ENCODE measurements at places on chromosomes 2 and 18.

DNA sequence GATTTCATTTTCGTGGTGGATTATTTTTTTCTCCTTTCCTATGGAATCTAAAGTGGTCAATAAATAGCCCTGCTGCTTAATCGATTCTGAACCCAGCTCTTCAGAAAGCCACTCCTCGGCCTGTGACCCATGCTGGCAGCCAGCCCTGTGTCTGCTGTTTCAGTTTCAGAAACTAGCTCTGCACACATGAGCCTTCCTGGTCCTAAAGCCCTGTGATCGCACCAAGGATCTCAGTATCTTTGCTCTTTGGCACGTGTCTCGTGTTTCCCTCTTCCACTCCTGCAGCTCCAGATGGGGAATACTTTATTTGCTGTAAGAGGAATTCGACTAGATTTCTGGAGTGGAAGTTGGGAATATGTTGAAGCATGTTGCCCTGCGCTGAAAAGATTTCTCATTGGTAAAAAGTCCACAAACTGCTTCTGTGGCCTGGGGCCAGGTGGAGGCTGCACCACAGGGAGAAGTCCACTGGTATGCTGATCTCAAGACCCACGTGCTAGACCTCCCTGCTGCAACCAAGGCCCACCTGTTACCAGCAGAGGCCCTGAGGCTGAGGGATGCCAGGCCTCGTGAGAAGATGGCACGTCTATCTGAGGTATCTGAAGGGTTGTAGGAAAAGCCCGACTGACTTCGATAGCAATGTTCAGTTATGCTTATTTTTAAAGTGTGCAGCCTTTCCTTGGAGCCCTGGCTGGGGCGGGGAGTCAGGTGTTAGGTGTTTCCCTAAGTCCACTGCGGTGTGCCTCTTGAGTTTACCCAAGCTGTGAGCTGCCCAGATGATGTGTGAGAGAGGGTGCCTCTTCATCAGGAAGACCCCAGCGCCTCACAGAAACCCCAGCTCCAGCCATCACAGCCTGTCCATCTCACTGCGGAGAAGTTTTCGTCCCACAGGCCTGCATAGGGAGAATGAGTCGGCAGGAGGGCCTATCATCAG is 33.6 kb upstream of the CELF4 start:
- DNase-seq = no peak

DNA sequence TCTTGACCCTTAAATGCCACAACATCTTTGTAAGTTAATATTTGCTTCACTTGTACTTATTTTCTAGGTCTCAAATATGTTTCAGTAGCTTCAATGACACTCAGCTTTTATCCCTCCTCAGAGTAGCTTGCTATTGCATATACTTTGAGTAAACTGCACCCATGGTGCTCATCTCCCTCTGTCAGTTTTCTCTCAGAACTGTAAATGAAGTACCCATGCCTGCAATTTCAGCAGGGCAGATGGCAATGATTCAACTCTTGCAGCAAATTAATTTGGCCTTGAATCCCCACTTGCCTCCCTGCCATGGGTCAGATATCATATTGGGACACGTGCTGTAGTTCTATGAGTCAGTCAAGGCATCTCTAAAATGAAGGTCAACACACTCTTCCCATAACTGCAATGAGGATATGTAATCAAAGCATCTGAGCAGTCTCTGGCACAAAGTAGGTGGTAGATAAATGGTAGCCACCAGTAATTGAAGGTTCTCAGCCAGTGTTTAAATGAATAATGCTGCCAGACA is 225.8 kb downstream of the PIEZO2 start:
- DNase-seq = no peak

DNA sequence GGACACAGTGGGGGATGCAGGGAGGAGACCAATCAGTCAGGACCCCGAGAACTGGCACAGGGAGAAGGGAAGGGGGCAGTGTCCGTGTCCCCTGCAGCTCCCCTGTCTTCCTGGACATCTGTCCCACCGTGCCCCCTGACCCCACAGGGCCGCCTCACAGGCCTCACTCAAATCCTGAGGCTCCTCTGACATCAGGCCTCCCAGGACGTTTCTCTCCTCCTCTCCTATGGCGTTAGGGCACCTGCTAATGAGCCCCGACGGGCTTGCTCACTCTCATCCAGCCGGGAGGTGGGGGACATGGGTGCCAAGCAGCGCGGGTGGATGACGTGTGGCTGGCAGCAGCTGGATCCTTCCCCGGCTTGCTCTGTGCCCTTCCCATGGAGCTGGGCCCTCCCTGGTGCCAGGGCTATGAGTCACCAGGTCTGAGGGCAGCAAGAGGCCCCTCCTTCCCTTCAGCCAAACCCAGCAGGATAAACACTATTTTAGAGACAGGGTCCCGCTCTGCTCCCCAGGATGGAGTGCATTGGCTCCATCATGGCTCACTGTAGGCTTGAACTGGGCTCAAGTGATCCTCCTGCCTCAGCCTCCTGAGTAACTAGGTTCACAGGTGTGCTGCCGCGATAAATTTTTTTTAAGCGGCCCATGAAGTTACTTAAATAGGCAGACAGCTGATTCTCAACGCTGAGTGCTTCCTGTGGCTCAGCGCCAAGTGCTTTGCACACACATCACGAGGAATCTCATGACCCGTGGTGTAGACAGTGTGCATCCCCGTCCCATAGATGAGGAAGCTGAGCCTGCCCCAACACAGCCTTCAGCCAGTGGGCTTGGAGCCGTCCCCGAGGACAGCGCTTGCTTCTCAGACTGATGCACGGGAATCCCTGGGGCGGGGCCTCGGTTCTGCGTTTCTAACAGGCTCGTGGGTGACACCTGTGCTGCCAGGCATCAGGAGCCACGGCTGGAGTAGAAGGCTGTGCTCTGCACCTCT is 64.5 kb upstream of the HDAC4 start:
- DNase-seq = peak; percentile 85

GRCh38 chr2:105403783-105404698 is 5.2 kb upstream of the FHL2 start:
- DNase-seq = no peak

GRCh38 chr2:3493615-3494007 is 25.7 kb downstream of the ADI1 start:
- no peak for DNase-seq

DNA sequence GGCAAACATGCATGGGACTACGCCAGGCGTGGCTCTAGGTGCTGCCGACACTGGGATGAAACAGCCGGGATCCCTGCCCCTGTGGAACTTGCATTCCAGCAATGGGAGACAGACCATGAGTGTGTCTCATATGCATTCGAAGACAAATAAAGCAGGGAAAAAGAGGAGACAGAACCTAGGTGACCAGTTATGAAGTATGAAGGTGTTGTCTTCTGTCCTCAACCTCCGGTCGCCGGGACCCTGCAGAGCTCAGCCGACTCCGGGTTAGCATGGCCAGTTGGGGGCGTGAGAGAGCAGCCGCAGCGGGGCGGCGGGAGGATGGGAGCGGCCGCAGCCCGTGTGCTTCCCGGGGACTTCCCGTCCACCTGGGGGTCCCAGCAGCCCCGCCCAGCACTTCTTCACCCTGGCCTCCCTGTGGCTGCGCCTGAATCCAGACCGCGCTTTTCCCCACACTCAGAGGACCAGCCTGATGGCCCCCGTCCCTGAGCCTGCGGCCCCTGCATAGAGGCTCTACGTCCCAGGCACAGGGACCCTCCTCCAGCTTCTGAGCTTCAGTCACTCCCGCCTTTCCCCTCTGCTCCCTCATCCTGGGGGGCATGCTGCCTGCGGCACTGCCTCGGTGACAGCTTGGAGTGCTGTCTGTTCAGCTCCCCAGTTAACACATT is 11.4 kb downstream of the ID2 start:
- no peak for DNase-seq

DNA sequence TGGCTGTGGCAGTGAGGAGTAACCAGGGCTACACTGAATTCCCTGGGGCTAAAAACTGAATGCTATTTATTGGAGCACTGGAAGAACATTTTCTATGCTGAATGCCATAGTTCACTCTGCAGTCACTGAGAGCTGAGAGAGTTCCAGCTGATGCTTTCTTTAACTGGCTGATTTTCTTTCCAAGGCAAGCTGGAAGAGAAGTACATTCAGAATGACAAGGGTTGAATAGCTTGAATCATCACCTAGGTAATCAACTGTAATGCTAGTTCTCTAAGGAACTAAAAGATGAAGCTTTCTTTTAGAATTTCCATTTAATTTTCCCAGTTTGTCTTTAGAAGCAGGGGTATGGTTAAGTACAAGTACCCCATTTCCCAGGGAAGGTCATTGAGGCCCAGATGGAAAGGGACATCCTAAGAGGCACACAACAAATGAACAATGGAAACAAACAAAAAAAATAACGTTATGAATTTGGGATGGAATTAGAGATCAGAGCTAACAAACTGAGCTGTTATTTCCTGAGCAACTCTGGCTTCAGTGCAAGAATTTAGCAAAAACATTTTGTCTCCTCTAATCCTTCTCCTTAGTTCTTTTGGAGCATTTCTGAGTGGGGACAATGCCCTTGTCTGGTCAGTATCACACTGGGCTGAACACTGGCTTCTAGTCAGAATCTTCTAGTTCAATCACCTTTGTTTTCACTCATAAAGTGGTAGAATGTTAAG is 132.8 kb upstream of the REG3A start:
- no peak for DNase-seq

DNA sequence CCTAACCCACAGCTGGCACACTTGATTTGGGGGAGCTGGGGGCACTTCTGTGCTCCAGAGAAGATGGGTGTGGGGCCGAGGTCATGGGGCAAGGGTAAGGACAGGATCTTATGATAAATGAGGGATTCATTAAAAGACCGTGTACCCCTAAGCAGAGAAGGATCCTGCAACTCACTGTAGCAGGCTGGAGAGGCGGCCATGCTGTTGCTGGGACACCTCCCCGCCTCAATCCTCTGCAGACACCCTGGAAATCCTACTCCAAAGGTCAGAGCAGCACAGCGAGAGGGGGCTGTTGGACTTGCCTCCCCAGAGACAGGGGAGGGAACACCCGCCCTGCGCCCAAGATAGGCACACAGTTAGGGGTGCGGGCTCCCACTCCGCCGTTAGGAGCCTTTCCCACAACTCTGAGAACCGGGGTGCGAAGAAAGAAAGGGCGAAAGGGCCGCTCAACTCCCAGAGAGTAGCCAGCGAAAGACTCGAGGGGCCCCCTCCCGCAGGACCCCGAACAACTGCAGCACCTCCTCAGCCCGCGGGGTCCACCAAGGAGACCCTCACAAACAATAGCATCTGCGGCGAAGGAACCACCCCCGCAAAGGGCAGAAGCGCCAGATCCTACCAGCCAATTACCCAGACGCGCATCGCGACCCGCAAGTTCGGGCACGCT is 1.4 kb downstream of the PARD6G start:
- DNase-seq = peak; percentile 66

DNA sequence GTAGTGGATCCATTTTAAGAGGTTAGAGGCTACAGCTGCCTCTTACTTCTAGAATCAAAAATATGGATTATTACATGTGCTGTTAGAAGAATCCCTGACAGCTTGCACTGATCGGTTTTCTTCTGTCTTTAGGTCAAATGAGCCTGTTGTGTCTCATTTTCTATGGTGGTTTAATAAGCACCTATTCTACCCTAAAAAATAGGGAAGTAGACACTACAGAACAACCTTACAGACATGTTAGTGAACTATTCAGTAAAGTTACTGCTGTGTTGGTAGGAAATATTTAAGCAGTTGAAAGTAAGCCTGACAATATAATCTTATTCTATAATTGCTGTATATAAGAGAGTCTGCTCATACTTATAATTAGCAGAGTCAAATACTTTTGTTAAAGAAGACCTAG is 168.5 kb upstream of the NOSTRIN start:
- no peak for DNase-seq

- DNase-seq = no peak
Observed at GRCh38 chr2:24857746-24858145, 62.3 kb downstream of the ADCY3 start.

DNA sequence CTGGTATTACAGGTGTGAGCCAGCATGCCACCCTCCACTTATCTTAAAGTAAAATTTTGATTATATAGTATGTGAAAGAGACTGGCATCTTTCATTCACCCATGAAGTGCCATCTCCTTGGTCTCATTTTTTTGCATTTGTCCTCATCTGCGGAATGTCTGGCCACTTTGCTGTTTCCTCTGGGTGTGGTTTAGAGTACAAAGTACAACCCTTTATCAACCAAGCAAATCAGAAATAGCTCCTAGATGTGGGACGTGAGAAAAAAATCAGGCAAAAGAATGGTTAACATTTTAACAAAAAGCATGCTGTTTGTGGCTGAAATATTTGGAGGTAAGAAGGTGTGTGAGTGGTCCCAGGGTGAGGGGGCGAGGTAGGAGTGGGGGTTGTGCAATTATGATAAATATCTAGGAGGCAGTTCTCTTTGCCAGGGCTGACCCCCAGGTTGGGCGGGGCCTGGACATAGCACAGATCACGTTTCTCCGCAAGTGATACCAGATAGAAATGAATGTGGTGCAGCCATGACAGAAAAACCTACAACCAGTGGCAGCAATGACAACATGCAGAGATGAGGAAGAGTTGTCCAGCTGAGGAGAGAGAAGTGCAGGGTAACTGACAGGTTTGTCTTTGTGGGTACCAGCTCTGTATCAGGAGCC is 115.8 kb upstream of the SERTAD2 start:
- DNase-seq = no peak

GRCh38 chr2:30236591-30237238 is 5.4 kb downstream of the LBH start:
- no peak for DNase-seq

DNA sequence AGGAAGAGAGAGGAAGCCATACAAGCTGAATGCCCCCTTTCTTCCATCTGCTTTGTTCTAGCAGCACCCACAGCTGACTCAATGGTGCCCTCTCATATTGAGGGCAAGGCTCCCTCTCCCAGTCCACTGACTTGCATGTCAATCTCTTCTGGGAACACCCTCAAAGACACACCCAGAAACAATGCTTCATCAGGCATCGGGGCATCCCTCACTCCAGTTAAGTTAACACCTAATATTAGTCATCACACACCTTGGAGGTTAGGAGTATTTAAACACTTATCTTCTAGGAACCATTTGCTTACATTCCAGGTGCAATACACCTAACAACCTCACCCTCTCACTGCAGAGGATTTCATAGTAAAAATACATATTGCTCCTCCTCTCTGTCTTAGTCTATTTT is 993.5 kb upstream of the DDX18 start:
- no peak for DNase-seq

DNA sequence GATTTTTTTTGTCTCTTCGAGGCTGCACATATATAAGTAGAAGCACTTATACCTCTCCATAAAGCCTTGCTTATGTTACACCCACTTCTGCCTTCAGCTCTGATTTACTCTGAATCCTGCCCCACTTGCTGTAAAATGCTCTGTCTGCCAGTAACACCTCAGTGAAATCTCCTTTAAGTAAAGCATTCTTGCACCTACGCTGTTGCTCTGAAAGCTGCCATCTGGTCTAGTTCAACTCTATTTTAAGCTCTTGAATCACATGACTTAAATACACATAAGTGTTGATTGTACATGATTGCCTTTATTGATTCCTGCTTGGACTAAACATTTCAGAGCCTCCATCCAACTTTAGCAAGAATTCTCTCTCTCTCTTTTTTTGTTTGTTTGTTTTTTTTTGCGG is 609.0 kb upstream of the CELF4 start:
- no peak for DNase-seq
